ENCODE measurements at places on chromosomes 12 and 14. TPM values are rescaled to one million over a fixed set of nuclear protein-coding genes. Genes with fewer than 3 reads are reported as not detected.

GRCh38 chr14:50932592-50933495 is 11.4 kb downstream of the PYGL start:
- no peak for DNase-seq

TPH2 gene
- not detected for total RNA-seq

TNFAIP2 gene
- 8.1 TPM for total RNA-seq

- no peak for DNase-seq
Measured at GRCh38 chr14:99275222-99275584, 3.2 kb upstream of the BCL11B start.

DNA sequence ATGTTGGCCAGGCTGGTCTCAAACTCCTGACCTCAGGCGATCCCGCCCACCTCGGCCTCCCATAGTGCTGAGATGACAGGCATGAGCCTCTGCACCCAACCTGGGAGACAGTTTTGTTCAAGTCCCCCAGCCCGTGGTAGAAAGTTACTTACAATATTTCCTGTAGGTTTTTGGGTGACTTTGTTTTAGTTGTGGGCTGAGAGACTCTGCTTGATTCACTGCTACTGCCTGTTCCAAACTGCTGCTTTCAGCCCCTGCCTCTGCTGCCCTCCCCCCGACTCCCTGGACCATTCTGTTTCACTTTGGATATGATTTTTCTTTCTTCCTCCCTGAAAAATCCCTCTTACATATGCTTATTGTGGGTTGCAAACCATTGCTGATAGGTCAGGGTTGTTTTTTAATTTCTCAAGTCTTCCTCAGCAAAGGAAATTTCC is 13.4 kb upstream of the PCNX1 start:
- no peak for DNase-seq
